ENCODE measurements at places on chromosomes 16 and 17.

GRCh38 chr17:40103688-40104087 lies 3.3 kb upstream of the NR1D1 start:
- DNase-seq = no peak

DNA sequence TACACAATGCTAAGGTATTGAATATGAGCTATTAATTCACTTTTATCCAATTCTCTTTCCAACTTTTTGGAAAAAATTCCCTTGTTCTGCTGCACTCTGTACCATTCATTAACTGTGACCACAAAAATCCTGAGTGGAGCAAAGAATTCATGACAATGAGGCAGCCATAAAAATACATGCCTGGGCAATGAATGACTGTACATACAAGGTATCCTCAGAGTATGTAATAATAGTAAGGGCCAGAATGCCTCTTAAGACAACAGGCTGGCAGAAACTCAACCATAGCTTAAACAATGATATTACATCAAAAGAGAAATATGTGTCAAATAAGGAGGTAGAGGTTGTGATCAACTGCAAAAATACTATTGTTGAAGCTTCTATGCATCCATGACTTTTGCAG lies 74.7 kb upstream of the CA10 start:
- no peak for DNase-seq

GRCh38 chr17:1413281-1413791 lies 13.3 kb upstream of the YWHAE start:
- no peak for DNase-seq

DNA sequence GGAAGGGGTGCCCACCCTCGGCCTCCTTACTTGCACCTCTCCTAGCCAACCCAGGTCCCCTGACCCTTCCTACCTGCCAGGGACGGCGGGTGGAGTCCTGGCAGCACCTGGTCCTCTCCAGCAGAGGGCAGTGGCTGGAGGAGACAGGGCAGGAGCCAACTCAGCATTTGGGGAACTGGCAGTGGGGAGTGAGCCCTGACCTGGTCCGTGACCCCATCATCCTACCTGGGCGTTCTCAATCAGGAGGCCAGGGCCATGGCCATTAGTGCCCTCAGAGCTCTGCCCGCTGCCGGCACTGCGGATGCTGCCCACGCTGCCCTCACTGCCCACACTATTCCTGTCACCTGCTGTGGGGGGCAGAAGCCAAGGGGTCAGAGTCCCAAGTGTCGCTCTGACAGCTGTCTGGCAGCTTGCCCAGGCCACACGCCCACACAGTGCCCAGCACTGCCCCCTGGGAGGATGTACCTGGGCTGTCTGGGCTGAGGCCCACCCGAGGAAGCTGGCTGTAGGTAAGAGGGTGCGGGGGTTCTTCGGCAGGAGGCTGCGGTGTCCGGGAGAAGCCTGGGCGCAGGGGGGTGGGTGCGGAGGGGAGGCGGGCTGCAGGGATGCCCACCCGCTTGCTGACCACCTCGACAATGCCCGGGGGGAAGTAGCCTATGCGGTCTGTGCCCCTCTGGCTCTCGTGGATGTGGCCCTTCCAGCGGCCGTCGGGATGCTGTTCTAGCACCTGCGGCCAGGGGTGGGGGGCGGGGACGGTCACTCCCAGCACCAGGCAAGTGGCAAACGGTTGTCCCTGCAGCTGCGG lies 10.8 kb downstream of the CASKIN2 start:
- peak; percentile 41 for DNase-seq

GRCh38 chr16:75320435-75320834 lies 69.0 kb upstream of the BCAR1 start:
- no peak for DNase-seq

GRCh38 chr17:876272-876671 lies 94.1 kb downstream of the MRM3 start:
- no peak for DNase-seq

GRCh38 chr17:41620583-41621434 lies 3.6 kb downstream of the KRT17 start:
- DNase-seq = no peak

GRCh38 chr16:81179219-81179618 lies 59.3 kb upstream of the BCO1 start:
- DNase-seq = no peak

DNA sequence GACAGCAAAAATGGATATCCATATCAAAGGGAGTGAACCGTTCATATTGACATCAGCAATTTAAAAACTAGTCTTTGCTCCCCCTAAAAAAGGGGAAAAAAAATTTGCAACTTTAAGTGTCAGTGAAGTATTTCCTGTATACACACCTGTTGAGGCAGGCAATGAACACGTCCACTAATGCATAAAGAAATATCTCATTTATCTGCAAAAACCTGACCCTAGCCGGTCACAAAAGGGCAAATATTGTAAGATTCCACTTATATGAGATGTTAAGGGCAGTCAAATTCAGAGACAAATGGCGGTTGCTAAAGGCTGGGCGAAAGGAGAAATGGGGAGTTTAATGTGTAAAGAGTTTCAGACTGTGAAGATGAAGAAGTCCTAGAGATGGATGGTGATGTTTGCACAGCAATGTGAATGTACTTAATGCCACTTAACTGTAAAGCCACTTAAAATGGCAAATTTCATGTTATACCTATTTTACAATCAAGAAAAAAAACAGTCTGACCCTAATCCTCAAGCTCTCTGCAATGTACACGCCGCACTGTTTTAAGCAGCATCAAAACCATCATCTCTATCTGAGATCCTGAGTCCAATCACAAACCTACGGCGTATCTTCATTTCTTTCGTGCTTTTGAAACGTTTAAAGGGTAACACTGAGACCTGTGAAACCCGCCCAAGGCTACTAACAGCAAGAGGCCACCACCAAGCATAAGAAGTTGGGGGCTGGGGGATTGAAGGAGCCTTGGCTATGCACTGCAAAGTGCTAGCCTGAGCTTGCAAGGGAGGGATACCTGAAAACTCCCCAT lies 1.1 kb downstream of the PARN start:
- DNase-seq = no peak

GRCh38 chr17:34617398-34617797 lies 38.0 kb downstream of the TMEM132E start:
- no peak for DNase-seq

DNA sequence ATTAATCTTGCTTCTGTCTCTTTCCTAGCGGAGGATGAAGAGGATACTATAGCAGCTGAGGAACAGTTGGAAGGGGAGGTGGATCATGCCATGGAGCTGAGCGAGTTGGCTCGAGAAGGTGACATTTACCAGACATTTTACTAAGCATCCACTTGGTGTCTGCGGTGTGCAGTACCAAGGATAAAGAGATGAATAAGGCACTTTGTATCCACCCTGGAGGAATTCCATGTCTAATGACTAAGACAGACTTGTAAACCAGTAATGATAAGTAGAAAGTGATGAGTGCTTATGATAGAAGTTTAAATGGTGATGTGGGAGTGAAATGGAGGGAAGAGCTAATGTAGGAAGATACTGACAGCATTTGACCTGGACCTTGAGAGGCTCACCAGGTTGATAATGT lies 12.0 kb downstream of the SRCAP start:
- no peak for DNase-seq

DNA sequence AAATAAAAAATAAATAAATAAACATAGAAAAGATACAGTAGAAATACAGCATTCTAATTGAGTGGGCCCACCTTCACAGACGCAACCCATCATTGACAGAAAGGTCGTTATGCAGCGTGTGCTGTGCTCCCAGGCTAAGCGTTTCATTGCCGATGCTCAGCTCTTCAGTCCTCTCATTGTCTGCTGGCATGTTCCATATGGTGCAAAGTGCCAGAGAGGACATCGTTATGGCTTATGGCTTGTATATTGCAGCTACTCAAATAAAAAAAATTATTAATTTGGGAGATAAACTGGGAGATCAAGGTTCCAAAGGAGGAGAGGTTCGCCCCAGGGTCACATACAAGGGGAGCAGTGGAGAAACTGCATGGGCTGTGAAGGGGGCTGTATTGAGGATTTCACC lies 11.3 kb upstream of the UBALD2 start:
- no peak for DNase-seq

- no peak for DNase-seq
Observed at GRCh38 chr16:83737729-83738354, 69.9 kb upstream of the HSBP1 start.

DNA sequence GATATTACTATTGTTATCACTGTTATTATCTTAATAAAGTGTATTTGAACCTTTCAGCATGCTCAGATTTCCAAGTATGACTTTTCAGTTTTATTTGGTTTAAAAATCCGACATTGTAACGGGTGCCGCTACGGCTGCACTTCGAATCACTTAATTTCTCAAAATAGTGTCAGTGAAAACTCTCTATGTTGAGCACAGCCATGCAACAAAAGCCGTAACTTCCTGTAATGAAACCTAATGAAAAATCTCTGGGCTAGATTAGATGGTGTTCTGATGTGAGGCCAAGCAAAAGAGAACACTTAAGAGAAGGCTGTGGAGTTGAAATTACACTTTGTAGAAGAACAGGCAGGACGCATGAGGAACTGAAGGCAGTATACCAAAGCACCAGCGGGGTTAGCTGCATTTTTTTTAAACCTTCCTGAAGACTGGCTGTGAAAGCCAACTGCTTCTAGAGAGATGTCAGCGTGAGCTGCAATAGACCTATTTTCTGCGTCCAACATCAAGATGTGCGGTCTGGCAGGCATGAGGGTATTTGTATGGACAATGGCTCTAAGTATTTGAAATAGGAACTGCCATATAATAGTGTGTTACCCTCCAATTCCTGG lies 1545.0 kb upstream of the GOT2 start:
- DNase-seq = no peak

DNA sequence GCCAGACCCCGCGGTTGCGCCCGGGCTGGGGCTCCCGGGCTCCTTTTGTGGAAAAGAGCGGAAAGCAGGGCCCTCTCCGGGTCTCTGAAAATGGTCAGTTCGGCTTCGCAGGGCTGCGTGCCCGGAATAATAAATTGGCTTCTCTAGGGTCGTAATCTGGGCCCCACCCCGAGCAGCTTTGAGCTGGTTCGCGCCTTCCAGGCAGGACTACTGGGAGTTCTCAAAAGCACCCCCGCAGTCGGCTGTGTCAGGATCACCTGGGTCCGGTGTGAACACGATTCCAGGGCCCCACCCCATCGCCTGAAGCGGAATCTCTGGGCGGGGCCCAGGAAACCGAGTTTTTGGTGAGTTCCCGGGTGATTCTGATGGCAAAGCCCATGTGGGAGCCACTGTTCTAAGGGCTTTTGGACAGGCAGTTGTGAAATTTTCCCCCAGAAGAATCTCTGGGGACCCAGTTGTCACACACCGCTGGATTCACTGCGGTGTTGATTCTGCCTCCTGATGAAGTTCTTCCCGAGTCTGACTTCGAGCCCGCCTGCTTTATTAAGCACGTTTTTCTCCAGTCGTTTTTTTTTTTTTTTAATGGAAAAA lies 77.0 kb downstream of the MRC2 start:
- peak; percentile 13 for DNase-seq

DNA sequence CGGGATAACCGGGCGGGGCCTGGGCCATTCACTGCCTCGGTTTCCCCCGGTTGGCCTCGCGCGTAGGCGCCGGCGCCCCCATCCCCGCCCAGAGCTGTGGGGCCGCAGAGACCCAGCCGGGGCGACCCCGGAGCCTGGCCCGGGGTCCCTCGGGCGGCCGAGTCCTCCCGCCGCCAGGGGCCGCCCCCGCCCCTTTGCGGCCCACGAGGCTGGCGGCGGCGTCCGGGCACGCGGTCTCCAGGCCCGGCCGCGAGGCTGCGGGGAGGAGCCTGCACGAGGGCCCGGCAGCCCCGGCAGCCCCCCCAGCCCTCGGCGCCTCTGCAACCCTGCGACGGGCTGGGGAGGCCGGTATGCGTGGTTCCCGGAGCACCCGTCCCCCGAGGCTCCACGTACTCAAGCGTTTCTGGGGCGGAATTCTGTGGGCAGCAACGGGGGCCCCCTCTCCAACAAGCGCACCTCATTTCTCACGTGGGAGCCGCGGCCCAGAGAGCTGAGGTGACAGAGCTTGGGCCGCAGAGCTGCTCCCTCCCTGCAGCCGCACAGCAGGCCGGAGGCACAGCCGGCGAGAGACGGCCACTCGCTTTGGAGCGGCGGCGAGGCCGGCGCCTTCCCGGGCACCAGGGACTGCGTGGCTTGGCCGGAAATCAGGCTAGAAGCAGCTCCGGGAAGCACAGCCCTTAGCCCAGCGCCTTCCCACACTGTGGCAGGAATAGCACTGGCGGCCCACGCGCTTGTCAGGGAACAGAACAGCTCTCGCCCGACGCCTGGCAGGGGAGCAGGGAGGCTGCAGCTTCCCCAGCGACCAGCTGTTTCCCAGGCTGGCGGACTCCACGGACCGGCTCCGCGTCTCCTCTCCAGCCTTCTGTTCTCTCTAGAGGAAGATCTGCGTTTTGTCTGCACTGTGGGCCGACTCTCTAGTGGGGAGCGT lies 867 bp upstream of the LIMD2 start:
- peak; percentile 71 for DNase-seq

- no peak for DNase-seq
Observed at GRCh38 chr17:51335883-51336822, 75.8 kb downstream of the UTP18 start.

- DNase-seq = no peak
Observed at GRCh38 chr17:7562208-7562605, 488 bp downstream of the SENP3 start.

GRCh38 chr16:11201498-11202259 lies 54.3 kb downstream of the SOCS1 start:
- peak; percentile 68 for DNase-seq

GRCh38 chr17:57810721-57811637 lies 38.9 kb downstream of the MRPS23 start:
- DNase-seq = peak; percentile 56

DNA sequence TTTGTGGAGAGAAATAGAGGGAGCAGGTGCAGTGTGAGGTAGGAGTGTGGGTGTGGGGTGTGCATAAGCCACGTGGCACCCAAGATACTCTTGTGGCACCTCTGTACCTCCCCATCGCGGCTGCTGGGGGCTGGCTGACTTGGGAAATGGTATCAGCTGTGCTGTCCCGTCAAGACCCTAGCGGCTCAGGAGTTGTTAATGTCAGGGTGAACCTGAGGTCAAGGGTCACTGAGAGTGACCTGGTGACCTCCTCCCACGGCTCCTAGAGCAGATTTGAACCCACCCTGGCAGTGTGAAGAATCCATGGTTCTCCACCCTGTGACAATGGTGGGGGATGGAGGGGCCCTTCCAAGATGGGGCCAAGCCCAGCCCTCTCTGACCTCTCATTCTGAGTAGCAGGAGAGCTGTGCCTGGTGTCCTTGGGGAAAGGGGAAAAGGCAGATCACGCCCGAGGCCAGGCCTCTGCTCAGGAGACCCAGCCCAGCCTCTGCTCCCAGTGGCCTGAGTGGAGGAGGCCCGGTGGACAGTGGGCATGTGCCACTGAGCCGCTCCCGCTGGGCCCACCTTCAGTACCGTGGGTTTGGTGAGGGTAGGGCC lies 3.0 kb upstream of the WFIKKN2 start:
- no peak for DNase-seq

- DNase-seq = no peak
Observed at GRCh38 chr17:14553847-14554246, 253.0 kb downstream of the HS3ST3B1 start.

- DNase-seq = no peak
Observed at GRCh38 chr17:9120471-9120870, 99.2 kb downstream of the NTN1 start.

- DNase-seq = no peak
Observed at GRCh38 chr17:66185862-66186261, 6.1 kb downstream of the CEP112 start.

GRCh38 chr17:77408284-77408683 lies 267.5 kb downstream of the SEC14L1 start:
- no peak for DNase-seq

- no peak for DNase-seq
Observed at GRCh38 chr17:39973496-39973895, 7.1 kb upstream of the PSMD3 start.

GRCh38 chr16:24507959-24508480 lies 31.3 kb upstream of the RBBP6 start:
- no peak for DNase-seq
